ENCODE measurements at places on chromosomes 1 and 21. TPM values are rescaled to one million over a fixed set of nuclear protein-coding genes. Genes with fewer than 3 reads are reported as not detected.

Gene MMEL1
- 43.5 TPM for total RNA-seq

Gene CORT
- not detected for total RNA-seq

Gene BTG2
- 45.2 TPM for total RNA-seq

GRCh38 chr1:82177192-82177591 is 376.5 kb downstream of the ADGRL2 start:
- no peak overlapping the region for H3K4me3 ChIP-seq
- H3K27me3 ChIP-seq: no peaks in the 10 kb centered on the region
- no peak for DNase-seq

GRCh38 chr1:207670997-207671396 is 26.1 kb downstream of the CR1L start:
- DNase-seq: no peak
- peaks cover 4% of the 10 kb centered on the region for H3K4me1 ChIP-seq
- no peak overlapping the region for H3K27ac ChIP-seq
- no peak overlapping the region for H3K4me3 ChIP-seq

Gene PLA2G4A
- total RNA-seq: 7.0 TPM

- no peak overlapping the region for H3K4me3 ChIP-seq
- no peak for DNase-seq
- H3K27ac ChIP-seq: no peak overlapping the region
- no peaks in the 10 kb centered on the region for H3K27me3 ChIP-seq
- H3K4me1 ChIP-seq: no peaks in the 10 kb centered on the region
- no peaks in the 10 kb centered on the region for H3K36me3 ChIP-seq
These were observed 44.8 kb upstream of the ABCG1 start for GRCh38 chr21:42174173-42174572.

- no peaks in the 10 kb centered on the region for H3K27me3 ChIP-seq
- no peak overlapping the region for H3K4me3 ChIP-seq
- no peaks in the 10 kb centered on the region for H3K4me1 ChIP-seq
- H3K27ac ChIP-seq: no peak overlapping the region
- no peak for DNase-seq
These were observed 188.4 kb downstream of the SETD4 start for GRCh38 chr21:35871906-35872305.

DNA sequence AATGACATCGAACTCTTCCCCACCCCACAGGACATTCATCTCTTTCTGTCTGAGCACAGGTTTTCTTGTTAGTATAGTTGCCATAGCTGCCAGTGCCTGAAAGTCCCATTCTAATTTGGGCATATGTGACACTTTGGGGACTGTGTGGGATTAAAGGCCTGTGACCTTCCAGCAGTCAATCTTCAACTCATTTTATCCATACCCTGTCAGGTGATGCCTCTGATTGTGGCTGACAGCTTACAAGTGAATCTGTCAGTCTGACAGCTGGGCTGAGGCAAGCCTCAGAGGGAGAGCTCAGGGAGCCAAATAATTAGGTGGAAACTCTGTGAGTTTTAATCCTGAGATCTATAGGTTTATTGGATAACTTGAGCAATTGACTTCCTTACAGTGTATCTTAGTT is 29.6 kb downstream of the ZCCHC17 start:
- DNase-seq: no peak
- no peak overlapping the region for H3K27ac ChIP-seq
- H3K27me3 ChIP-seq: no peaks in the 10 kb centered on the region
- H3K4me3 ChIP-seq: no peak overlapping the region

Gene DHDDS
- 76.6 TPM for total RNA-seq

- no peaks in the 10 kb centered on the region for H3K36me3 ChIP-seq
- no peak overlapping the region for H3K27ac ChIP-seq
- DNase-seq: no peak
- H3K27me3 ChIP-seq: no peaks in the 10 kb centered on the region
These were observed 7.4 kb downstream of the BTBD8 start for GRCh38 chr1:92087542-92087941.

Gene C1orf53
- total RNA-seq: not detected

GRCh38 chr1:44851308-44851707 is 8.3 kb upstream of the PTCH2 start:
- H3K27ac ChIP-seq: no peak overlapping the region
- H3K27me3 ChIP-seq: no peaks in the 10 kb centered on the region
- no peak for DNase-seq
- no peaks in the 10 kb centered on the region for H3K36me3 ChIP-seq
- H3K4me1 ChIP-seq: no peaks in the 10 kb centered on the region

- H3K36me3 ChIP-seq: no peaks in the 10 kb centered on the region
- H3K27ac ChIP-seq: no peak overlapping the region
- H3K4me3 ChIP-seq: no peak overlapping the region
- H3K27me3 ChIP-seq: no peaks in the 10 kb centered on the region
- H3K4me1 ChIP-seq: no peaks in the 10 kb centered on the region
- DNase-seq: no peak
These were observed 213.3 kb downstream of the TRABD2B start for GRCh38 chr1:47783638-47784496.

GRCh38 chr1:10890491-10891071 is 94.1 kb upstream of the CASZ1 start:
- H3K27ac ChIP-seq: no peak overlapping the region
- no peaks in the 10 kb centered on the region for H3K4me1 ChIP-seq
- no peak for DNase-seq
- no peaks in the 10 kb centered on the region for H3K36me3 ChIP-seq
- no peak overlapping the region for H3K4me3 ChIP-seq
- H3K27me3 ChIP-seq: peaks cover 4% of the 10 kb centered on the region

- H3K27me3 ChIP-seq: no peaks in the 10 kb centered on the region
- H3K4me3 ChIP-seq: no peak overlapping the region
- H3K27ac ChIP-seq: no peak overlapping the region
- no peaks in the 10 kb centered on the region for H3K4me1 ChIP-seq
- DNase-seq: no peak
- no peaks in the 10 kb centered on the region for H3K36me3 ChIP-seq
These were observed 92.0 kb downstream of the USH2A start for GRCh38 chr1:216331211-216331610.

GRCh38 chr1:36523230-36523495 is 40.5 kb upstream of the CSF3R start:
- DNase-seq: no peak
- H3K4me3 ChIP-seq: no peak overlapping the region
- H3K4me1 ChIP-seq: no peaks in the 10 kb centered on the region
- no peaks in the 10 kb centered on the region for H3K36me3 ChIP-seq
- H3K27me3 ChIP-seq: no peaks in the 10 kb centered on the region
- no peak overlapping the region for H3K27ac ChIP-seq

Gene C8A
- not detected for total RNA-seq

- H3K4me1 ChIP-seq: no peaks in the 10 kb centered on the region
- no peak for DNase-seq
- H3K27me3 ChIP-seq: no peaks in the 10 kb centered on the region
- H3K36me3 ChIP-seq: no peaks in the 10 kb centered on the region
- H3K27ac ChIP-seq: no peak overlapping the region
- no peak overlapping the region for H3K4me3 ChIP-seq
These were observed 14.1 kb downstream of the CEP104 start for GRCh38 chr1:3842912-3843311.

Gene KCNE2
- not detected for total RNA-seq

Gene NKAIN1
- not detected for total RNA-seq

Gene CHODL
- total RNA-seq: not detected

DNA sequence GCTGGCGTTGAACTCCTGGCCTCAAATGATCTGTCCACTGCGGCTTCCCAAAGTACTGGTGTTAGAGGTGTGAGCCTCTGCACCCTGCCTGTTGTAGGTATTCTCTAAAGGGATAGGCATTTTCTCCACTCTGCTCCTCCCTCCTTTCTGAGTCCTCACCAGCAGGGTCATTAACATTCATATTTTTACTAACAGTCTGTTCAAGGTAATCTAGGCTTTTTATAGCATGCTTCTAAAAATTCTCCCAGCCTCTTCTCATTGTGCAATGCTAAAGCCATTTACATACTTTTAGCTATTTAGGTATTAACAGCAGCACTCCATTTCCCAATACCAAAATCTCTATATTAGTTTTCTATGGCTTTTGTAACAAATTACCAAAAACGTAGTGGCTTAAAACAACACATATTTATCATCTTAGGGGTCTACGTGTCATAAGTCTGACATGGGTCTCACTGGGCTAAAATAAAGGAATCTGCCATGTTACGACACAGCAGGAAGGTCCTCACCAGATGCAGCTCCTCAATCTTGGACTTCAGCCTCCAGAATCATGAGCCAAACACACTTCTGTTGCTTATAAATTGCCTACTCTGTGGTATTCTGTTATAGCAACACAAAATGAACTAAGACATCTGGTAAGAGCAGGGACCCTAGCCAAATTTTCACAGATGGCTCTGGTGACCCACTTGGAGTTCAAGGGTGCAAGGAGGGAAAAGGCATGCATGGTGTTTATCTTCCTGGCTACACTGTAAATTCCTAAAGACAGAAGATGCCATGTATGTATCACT is 2.9 kb upstream of the SLC2A7 start:
- H3K4me3 ChIP-seq: no peak overlapping the region
- H3K27ac ChIP-seq: no peak overlapping the region
- no peaks in the 10 kb centered on the region for H3K36me3 ChIP-seq
- no peaks in the 10 kb centered on the region for H3K27me3 ChIP-seq
- no peak for DNase-seq

Gene CD1C
- total RNA-seq: 1.3 TPM

DNA sequence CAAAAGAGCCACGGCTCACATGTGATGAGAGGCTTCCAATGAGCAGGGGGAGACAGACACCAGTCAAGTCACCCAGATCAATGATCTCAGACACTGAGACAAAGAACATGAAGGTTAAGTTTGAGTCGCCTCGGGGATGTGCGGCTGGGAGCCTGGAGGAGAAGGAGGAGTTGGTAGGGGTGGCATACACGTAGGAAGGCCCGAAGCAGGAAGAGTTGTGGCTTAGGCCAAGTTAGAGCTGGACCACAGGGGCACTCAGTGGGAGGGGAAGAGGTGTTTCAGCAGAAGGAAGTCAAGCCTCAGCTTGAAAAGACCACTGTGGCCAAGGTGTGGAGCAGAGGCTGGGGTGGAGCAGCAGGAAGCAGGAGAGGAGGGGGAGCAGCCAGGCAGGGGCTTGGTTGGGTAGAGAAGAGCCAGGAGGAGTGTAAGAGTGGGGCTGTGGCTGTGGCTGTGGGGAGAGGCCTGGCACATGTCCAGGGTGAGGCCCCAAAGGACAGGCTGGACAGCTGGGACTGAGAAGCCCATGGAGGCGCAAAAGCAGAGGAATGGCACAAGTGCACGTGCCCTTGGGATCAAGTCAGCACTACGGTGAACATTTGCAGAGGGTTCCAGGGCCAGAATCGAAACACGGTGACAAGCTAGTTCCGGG is 27.6 kb downstream of the CTNNBIP1 start:
- DNase-seq: no peak
- H3K27me3 ChIP-seq: no peaks in the 10 kb centered on the region
- H3K27ac ChIP-seq: no peak overlapping the region
- H3K4me3 ChIP-seq: no peak overlapping the region
- H3K4me1 ChIP-seq: no peaks in the 10 kb centered on the region

GRCh38 chr1:242016479-242016878 is 17.6 kb upstream of the MAP1LC3C start:
- H3K36me3 ChIP-seq: no peaks in the 10 kb centered on the region
- H3K4me3 ChIP-seq: no peak overlapping the region
- no peak overlapping the region for H3K27ac ChIP-seq
- no peaks in the 10 kb centered on the region for H3K4me1 ChIP-seq
- H3K27me3 ChIP-seq: no peaks in the 10 kb centered on the region

Gene BTBD19
- total RNA-seq: 3.9 TPM

Gene TRIM58
- total RNA-seq: not detected

Gene PADI2
- total RNA-seq: 29.7 TPM

Gene C1orf87
- not detected for total RNA-seq

Gene CCDC30
- 8.3 TPM for total RNA-seq

DNA sequence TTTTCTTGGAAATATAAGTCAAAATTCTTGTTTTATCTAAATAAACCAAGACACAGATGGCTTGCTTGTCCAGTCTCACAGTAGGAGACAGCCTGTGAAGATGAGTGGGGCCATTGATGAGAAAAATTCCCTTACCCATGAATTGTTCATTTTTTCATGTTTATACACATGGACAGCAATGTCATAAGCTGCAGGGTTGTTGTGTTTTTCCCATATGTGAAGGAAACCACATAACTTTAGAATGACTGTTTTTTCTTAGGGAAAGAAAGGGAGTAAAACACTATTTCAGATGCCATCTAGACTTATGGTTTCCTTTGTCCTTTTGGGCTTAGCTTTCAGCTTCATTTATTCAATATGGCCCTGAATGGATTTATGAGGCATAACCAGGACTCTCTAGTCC is 622.5 kb upstream of the NR5A2 start:
- H3K4me1 ChIP-seq: no peaks in the 10 kb centered on the region
- H3K36me3 ChIP-seq: no peaks in the 10 kb centered on the region
- no peak overlapping the region for H3K27ac ChIP-seq
- DNase-seq: no peak

DNA sequence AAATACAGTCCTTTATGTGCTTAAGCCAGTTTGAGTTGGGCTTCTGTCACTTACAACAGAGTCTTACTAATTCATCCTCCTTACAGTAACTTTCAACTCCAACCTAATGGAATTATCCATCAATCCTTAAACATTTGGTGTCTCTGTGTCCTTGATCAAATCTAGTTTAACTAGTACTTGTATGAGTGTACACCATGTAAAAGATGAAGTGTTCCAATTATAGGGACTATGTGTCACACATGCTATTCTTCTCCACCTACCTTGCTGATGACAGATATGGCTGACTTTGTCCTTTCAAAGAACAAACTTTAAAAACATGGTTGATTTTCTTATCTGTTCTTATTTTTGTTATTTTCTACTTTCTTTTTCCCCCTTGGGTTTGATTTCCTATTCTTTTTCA is 60.4 kb upstream of the NBPF3 start:
- no peaks in the 10 kb centered on the region for H3K36me3 ChIP-seq
- H3K4me3 ChIP-seq: no peak overlapping the region
- no peaks in the 10 kb centered on the region for H3K4me1 ChIP-seq
- DNase-seq: no peak

GRCh38 chr1:198096390-198096789 is 60.4 kb upstream of the NEK7 start:
- no peak for DNase-seq
- no peaks in the 10 kb centered on the region for H3K4me1 ChIP-seq
- H3K27ac ChIP-seq: no peak overlapping the region
- H3K27me3 ChIP-seq: no peaks in the 10 kb centered on the region
- H3K4me3 ChIP-seq: no peak overlapping the region

- no peak overlapping the region for H3K4me3 ChIP-seq
- H3K4me1 ChIP-seq: no peaks in the 10 kb centered on the region
- H3K36me3 ChIP-seq: no peaks in the 10 kb centered on the region
- DNase-seq: no peak
- no peak overlapping the region for H3K27ac ChIP-seq
These were observed 44.9 kb upstream of the TSPAN2 start for GRCh38 chr1:115134231-115134630.
